ENCODE measurements at places on chromosomes 12 and 14. TPM values are rescaled to one million over a fixed set of nuclear protein-coding genes. Genes with fewer than 3 reads are reported as not detected.

Gene SLC10A1
- not detected for total RNA-seq

Gene APOF
- total RNA-seq, result not detected

Gene RERG
- 13.2 TPM for total RNA-seq

Gene CIDEB
- total RNA-seq, result 1.1 TPM

Gene MAP1LC3B2
- total RNA-seq, result 9.4 TPM

Gene LTBP2
- total RNA-seq, result 1.8 TPM

Gene TSPAN11
- 4.1 TPM for total RNA-seq

Gene NFATC4
- 22.2 TPM for total RNA-seq

Gene TEX22
- total RNA-seq, result 3.9 TPM

Gene NTS
- not detected for total RNA-seq

Gene TPPP2
- not detected for total RNA-seq

Gene IAPP
- total RNA-seq, result not detected

Gene PTPRR
- 24.3 TPM for total RNA-seq

Gene LRRC10
- total RNA-seq, result not detected

Gene MYH7
- 0.68 TPM for total RNA-seq

Gene TAS2R31
- total RNA-seq, result 5.2 TPM

Gene ANKRD33
- not detected for total RNA-seq

Gene C12orf54
- total RNA-seq, result 1.8 TPM

Gene TCL1B
- total RNA-seq, result not detected

Gene ADSS1
- total RNA-seq, result 7.7 TPM

Gene B3GNT4
- 7.2 TPM for total RNA-seq

Gene C14orf180
- total RNA-seq, result not detected

Gene NTN4
- 16.2 TPM for total RNA-seq

Gene IRAK3
- 5.6 TPM for total RNA-seq

Gene PTPRB
- total RNA-seq, result 19.4 TPM

Gene SCNN1A
- not detected for total RNA-seq
